ENCODE measurements at places on chromosomes 2 and 18.

DNA sequence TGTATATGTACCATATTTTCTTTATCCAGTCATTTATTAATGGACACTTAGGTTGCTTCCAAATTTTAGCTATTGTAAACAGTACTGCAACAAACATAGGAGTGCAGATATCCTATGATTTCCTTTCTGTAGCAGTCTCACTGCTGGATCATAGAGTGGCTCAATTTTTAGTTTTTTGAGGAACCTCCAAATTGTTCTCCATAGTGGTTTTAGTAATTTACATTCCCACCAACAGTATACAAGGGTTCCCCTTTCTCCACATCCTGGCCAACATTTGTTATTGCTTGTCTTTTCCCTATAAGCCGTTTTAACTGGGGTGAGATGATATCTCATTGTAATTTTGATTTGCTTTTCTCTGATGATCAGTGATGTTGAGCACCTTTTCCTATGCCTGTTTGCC is 114.3 kb downstream of the TMEM17 start:
- no peak for DNase-seq

GRCh38 chr18:57807336-57808117 is 4.4 kb upstream of the ATP8B1 start:
- no peak for DNase-seq

DNA sequence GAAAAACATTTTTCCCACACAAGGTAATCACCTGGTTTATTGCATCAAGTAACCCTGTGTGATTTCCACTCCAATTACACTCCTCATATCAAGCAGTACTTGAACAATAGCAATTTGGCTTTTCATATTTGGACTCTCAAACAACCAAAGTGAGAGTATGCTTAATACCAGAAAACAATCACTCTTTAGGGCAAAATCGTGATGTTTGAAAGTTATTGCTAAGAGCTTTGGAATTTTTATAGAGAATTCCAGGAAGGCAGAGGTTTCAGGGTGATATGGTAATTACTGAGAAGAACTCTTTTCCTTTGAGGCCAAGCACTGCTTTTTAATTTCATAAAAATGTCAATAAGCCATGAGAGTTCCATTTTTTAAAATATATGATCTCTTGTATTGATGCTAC is 779.5 kb upstream of the LRRTM1 start:
- DNase-seq = no peak

DNA sequence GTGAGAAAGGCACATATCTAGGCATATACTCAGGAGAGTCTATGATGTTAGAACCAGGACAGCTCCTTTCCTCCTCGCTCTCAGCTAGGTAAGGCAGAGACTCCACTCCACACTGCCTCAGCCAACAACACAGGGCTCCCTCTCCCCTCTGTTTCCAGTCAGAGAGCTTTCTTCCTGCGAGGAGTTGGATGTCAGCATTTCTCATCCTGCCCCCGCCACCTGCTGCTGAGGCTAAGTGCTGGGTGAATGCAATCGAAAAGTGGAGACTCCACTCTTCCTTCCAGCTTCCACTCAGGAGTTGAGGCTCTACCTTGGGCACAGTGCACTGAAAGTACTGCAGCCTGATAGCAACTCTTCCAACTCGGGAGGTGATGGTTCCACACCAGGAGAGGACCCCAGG is 177.2 kb upstream of the RAB6C start:
- DNase-seq = no peak

DNA sequence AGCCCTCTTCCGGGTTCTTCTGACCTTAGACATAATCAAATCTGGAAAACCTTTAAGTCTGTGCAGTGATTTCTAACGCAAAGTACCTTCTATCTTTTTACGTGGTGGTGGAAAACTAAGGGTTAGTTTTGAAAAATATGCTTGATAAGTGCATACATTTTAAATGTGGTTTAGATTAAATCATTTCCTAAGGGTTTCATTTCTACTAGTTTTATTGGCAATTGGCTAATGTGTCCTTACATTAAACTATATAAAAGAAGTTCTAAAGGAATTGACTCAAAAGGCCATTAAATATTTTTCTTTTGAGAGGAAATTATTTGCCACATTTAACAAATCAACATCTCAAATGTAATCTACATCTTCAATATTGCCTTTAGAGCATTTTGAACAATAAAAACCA is 268.3 kb upstream of the THUMPD2 start:
- no peak for DNase-seq

- DNase-seq = peak; percentile 32
Observed at GRCh38 chr2:195657634-195658540, 861 bp downstream of the SLC39A10 start.

GRCh38 chr2:163132850-163133249 is 294.3 kb upstream of the KCNH7 start:
- peak; percentile 4 for DNase-seq

DNA sequence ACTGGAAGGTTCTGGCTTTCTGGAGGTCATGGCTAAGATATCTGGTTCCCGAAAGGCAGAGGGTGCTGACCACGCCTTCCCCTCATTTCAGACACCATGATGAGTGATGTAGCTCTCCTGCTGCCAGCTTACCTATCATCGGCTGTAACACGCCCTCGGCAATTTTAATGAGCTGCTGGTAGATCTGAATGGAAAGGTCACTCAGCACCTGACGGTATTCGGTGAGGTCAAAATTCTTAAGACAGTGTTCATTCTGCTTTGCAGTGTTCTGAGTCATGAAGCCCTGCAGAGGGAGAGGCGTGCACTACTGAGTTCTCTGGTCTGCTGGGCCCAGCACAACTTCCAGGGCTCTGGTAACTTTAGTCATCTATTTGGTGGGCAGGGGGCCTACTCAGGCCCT is 25.7 kb upstream of the ACAA2 start:
- no peak for DNase-seq

DNA sequence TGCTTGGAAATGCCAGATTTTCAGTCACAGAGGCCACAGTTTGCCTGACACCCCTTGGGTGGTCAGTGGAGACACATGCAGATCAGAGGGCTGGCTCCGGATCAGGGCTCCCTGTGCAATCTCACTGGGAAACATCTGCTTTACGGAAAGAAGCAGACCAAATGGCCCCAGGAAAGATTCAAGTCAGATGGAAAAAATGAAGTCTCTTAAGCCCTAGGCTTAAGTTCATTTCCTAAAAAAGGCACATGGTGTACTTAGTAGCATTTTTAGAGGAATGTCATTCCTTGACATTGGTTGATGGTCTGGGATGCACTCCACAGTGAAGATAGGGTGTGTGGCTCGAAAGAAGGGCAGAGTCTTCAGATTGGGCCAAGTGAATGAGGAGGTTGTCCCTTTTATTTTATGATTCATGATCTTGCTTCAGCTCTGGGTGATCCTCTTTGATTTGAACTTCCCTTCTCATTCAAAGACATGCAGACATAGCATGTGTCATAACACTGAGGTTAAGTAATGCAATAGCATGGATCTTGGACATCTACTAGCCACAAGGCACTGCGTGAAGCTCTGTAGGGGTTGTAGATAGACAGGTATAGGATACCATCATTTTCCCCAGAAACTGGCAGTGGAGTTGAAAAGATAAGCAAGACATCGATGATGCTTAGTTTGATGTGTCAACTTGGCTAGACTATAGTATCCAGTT is 56.5 kb downstream of the KCNE4 start:
- no peak for DNase-seq

DNA sequence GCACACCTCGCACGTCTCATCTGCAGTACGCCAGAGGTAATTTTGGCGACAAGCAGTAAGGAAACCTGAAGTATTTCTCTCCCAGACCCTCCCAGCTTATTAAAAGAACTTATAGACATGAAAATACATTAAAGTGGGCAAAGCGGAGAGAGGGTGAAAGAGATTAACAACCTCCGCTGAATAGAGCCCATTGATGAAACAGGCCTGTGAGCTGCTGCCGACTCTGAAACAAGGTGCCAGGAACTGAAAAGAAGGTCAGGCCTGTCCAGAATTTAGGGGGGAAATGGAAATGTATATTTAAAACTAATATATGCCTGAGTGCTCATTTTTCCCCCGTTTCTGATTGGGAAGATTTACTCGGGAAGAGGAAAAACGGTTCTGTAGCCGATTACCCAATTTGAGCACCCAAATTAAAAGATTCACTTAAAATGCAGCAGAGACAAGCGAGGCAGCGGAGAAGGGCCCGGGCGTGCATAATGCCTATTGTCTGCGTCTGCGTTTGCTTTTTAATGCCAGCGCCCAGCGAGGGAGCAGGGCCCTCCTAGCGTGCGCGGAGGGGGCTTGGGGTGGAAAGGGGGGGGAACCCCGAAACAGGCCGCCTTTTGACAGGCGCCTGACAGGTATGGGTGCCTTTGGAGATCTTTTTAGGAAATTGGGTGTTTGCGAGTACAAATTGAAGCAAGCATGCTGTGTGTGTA is 316.2 kb downstream of the GBX2 start:
- DNase-seq = no peak

DNA sequence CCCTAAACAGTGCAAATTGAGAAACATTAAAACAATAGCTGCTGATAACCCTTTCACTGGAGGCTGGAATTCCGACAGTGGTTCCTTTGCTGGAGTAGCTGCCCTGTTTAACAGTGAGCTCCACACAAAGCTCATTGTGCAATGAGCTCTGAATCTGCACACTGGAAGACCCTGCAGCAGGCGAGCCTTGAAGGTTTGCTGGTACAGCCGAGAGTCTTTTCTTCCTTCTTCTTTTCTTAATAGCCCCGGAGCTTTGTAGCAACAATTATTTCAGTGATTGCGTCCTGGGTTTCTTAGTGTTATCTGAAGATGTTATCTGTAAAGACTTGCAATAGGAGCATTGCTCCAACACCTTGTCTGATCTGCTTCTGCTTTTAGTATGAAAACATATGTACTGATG is 50.8 kb upstream of the CXCR4 start:
- DNase-seq = no peak

DNA sequence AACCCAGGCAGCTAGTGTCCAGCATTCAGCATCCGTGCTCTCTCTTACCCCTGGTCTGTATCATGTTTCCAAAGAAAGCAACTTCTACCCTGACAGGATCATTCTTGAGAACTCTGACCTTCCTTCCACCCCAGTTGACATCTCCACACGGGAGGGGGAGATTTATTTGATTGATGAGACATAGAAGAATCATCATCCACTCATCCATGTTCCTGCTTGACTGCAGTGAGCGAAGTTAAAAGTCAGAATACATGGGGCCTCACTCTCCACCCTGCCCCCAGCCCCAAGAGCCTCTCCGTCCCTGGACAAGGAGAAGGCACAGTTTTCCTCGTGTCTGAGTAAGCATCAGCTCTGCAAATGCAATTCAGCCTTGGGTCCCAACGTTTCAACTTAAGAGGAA is 356.0 kb upstream of the TNP1 start:
- no peak for DNase-seq

DNA sequence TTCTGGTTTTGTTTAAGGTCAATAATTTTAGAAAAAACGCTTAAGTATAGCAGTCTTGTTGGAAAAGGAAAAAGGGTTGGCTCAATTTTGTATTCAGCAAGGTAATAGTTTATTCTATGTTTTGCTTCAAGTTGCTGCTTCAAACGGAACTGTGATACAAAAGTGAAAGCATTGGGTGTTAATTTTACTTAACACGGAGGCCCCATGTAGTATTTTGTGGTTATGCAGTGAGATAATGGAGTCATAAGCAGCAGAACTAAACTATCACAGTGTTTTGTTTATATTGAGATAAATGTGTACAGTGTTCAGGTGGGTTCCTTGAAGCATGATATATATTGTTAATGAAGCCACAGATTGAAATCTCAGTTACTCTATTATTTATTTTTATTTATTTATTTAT is 67.0 kb upstream of the LYPD6B start:
- no peak for DNase-seq

DNA sequence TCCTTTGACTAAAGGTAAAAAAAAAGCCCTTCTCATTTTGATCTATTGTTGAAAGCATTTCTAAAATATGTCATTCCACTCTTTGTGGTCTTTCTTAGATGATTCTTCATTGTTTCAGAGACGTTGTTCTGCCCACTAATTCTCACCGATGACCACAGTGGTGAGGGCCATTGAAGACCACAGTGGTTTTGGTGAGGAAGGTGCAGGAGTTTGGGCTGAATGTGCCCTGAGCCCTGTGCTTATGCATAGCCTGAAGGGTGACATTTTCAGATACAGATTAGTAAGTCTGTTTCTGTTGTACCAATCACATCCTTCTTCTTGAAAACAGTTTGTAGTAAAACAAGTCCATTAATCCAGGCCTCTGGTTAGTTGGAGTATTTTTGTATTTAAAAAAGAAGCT is 251.3 kb upstream of the ATP5MC3 start:
- DNase-seq = no peak

DNA sequence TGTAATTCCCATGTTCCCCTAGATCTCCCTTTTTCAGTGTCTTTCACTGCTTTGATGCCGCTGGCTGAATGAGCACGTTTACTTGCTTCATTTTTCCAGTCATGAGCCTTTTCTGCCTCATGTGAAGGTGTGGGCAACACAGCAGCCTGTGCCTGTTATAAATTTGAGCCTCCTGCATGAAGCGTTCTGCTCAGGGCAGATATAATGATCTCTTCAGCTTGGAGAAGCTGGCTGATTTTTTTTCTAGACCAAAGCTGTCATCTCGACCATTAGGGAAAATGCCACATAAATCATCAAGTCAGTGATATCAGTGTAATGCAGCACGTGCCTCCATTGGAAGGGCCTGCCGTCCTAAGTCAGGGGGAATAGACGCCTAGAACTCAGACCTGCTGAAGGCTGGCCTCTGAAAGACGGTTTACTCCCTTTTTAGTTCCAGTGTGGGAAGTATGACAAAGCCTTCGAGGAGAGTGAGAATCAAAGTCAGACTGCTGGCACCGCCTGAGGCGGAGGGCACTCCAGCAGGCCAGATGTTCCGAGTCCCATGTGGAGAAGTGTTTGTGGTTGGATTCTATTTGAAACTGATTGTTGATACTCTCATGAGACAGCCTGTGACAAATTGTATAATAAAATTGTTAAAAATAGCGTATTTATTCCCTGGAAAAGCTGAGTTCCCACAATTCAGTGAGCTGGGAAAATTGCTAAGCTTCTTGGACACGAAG is 196.5 kb downstream of the MYO1B start:
- DNase-seq = no peak

DNA sequence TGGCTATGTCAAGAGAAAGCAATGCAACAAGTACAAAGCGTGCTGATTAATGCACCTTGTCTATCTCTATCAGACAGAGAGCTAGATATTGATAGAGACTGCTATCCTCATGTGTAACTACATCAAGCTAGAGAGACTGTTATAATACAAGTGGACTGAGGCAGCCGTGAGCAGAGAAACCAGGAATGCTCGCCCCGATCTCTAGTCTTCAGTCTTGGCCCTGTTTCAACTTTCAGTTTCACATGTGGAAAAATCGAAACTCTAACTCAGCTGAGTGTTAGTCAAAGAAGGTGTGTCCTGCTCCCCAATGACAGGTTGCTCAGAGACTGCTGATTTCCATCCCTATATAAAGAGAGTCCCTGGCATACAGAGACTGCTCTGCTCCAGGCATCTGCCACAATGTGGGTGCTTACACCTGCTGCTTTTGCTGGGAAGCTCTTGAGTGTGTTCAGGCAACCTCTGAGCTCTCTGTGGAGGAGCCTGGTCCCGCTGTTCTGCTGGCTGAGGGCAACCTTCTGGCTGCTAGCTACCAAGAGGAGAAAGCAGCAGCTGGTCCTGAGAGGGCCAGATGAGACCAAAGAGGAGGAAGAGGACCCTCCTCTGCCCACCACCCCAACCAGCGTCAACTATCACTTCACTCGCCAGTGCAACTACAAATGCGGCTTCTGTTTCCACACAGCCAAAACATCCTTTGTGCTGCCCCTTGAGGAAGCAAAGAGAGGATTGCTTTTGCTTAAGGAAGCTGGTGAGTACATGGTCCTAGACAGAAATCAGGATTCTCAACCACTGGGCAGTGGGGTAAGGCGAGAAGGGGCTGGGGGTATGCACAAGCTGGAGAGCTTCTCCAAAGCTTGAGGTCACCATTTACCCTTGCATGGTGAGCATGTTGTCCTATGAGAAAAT is at the start of gene RSAD2:
RSAD2 (plus strand) TSS at position 376 of the 903 bp plus-strand sequence; CDS start at position 400, 24 bp downstream.
- no peak for DNase-seq

All from HEK293T (cell line).